CD4-positive, CD25-positive, alpha-beta regulatory T cell (primary cell): ENCODE measurements at places on chromosomes 7 and 10.

DNA sequence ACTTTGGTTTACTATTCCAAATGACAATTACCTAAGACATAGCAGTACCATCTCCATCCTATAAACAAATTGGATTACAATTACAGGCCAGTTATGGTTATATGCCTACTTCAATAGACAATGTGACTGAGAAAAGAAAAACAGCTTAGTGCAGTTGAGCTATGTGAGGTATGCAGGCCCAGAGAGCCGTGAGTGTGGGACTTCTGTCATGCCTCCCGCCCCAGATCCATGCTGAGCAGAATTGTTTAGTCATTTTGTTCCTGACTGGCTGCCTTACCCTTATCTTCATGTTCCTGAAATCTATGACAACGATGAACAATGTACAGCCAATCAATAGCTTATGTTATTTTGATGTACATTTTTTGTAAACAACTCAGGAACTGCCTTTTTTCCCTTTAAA is 21.7 kb downstream of the LARP4B start:
- DNase-seq: no peak

GRCh38 chr10:124000792-124001201 is 92.6 kb downstream of the CHST15 start:
- DNase-seq: no peak

DNA sequence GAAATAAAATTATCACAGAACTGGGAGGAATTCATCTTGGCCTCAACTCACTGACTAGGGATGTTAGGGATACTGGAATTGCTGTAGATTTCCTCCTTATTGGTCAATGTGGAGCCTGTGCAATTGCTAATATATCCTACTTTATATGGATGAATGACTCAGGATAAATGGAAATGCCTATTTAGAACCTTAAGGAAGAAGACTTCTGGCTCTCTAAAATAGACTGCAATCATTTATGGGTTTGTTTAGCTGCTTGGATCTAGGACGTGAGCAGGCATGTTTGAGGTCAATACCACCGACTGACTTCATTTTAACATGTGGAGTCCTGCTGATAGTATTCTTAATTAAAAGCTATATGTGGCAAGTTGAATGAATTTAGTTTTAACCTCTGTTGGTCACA is 1040.1 kb upstream of the LRRN3 start:
- DNase-seq: no peak

DNA sequence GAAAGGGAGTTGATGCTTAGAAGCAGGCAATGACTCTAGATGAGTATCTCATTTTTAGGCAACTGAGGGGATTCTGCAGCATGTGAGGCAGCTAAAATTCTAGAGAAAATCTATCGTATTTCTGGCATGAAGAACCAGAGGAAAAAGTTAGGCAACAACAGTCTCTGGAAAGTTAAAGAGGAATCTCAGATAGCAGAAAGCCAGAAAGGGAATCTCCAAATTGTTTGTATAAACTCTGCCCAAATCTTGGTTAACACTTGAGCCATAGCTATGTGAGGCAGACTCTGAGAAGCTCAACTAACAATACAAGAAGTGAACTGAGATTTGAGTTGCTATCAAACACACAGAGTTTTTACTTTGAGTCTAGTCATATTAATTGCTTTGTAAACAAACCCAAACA is 215.8 kb upstream of the FZD8 start:
- DNase-seq: no peak

- no peak for DNase-seq
Observed at GRCh38 chr7:102285540-102286236, 980 bp upstream of the SH2B2 start.

DNA sequence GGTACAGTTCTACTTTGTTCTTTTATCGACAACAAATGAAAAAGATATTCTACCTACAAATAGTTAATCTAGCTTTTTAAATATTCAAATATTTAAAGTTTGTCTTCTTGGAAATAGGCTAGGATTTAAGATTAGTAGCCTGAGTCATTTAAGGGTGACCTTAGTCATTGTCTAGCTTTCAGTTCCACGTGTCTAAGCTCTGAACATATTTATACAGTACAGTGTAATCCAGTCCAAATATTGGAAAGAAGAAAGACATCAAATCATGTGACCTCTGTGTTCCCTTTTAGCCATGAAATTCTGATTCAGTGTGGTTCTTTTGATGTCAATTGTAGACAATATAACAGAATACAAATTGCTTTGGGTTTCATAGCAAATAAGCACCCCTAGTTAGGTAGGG is 121.1 kb downstream of the MALRD1 start:
- DNase-seq: no peak

DNA sequence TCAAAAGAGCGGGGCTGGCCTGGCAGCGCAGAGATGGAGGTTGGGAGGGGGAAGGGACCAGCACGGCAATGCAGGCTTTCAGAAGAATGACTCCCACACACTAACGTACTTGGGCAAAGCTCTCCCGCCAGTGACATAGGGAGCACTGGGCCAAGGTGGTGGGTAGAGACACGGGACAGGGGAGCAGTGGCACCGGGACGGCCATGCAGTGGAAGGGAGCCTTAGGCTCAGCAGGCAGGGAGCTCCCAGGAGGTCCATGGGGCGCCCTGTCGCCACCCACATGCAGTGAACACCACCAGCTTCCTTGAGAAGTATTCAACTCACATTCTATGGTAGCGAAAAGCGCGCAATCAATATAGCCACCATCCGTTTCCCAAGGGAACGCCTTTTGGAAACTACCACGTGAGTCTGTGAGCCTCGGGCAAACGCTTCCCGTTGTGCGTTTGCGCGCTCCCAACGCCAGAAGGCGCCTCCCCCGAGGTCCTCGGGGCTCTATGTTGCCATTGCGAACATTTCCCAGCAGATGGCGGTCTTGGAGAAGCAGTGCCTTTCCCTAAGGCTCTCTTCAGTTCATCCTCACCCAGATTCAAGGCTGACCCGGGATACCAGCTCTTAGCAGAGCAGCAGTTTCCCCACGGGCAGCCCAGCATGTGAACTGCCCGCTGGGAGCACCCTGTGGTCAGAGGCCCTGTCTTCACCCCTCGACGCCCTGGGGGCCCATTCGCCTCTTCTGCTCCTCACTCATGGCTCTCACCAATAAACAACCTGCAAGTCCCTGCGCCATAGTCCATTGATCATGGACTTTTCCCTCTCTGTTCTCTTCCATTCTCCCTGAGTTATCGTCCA is 16.4 kb upstream of the OPALIN start:
- peak; percentile 38 for DNase-seq

GRCh38 chr10:102419269-102420180 is 940 bp upstream of the PSD start:
- DNase-seq: peak; percentile 46

DNA sequence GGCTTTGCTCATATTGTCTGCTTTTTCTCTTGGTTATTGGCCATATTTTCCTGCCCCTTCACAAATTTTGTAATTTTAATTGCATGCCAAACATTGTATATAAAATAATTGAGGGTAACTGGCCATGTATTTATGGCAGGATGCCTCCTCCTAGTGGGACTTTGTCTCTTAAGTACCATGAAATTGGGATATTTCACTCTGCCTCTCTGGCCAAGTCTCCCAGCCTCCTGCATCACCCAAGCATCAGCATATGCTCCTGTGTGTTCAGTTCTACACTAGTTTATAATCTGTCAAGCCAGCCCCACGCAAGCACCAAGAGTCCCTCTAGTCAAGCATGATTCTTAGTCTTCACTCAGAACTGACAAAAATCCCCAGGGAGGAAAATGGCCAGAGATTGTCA is 44.2 kb upstream of the FHIP2A start:
- DNase-seq: no peak

- no peak for DNase-seq
Observed at GRCh38 chr7:108660465-108660864, 90.8 kb downstream of the DNAJB9 start.

DNA sequence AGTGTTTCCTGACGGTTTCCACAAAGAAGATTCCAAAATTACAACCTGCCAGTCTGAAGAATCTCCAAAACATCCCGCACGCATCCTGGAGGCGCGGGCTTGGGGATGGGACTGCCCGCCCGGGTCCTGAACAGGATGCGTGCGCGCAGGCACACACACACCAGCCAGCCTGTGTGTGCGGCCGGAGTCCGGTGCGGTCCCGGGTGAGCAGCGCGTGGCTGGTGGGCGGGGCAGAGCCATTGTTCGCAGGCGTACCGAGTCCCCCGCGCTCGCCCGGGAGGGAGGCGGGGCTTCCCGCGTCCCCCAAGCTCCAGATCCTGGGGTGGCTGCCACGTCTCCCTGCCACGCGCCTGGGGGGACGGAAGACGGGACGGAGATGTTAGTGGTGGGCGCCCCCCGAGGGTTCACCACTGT is 675 bp upstream of the SCD start:
- peak; percentile 36 for DNase-seq

DNA sequence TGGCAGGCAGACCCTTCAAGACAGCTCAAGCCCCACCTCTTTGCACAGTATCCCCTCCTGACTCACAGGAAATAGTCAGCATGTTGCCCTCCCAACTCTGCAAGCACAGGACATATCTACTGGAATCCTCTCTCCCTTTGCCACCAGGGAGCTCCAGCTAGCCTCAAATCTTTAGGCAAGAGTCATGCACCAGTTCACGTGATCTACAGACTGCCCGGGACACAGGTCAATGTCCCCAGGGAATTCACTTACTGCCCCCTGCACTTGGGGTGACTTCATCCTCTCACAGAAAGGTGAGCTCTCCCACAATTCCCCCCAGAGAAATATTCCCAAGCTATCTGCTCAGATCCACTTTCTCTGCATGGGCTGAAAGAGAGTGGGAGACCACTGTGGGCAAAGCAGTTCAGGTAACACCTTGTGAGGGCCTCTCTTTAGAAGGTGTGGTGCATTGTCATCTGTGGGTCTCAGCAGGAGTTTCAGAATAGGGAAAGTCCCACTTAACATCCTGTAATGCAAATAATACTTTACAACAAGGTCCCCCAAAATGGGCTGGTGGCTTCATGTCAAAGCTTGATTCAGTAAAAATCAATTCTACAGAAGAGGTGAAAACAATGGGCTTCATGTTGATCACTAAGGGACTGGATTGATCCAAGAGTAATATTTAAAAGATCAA is 129.9 kb downstream of the NOC3L start:
- DNase-seq: no peak

DNA sequence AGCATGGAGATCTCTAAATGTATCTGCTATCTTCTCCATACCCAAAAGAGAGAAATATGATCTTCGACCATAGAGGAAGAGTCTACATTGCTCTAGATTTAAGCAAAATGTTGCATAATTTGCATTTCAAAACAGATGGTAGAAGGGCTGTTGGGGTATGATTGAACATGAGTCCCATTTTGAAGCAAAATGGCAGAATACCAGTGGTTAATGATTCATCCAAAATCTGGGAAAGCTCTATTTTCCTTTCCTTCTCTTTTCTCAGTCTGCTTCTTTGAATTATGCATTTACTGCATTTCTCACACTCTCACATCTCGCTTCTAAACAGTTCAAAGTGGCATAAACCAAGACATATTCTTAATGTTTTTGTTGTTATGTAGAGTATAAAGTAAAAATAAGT is 178.5 kb downstream of the MACC1 start:
- no peak for DNase-seq

- DNase-seq: no peak
Observed at GRCh38 chr7:112112822-112113255, 93.4 kb downstream of the DOCK4 start.

- no peak for DNase-seq
Observed at GRCh38 chr10:12103802-12104201, 25.7 kb upstream of the SEC61A2 start.

GRCh38 chr7:108285003-108285368 is 154.8 kb upstream of the LAMB4 start:
- DNase-seq: no peak

DNA sequence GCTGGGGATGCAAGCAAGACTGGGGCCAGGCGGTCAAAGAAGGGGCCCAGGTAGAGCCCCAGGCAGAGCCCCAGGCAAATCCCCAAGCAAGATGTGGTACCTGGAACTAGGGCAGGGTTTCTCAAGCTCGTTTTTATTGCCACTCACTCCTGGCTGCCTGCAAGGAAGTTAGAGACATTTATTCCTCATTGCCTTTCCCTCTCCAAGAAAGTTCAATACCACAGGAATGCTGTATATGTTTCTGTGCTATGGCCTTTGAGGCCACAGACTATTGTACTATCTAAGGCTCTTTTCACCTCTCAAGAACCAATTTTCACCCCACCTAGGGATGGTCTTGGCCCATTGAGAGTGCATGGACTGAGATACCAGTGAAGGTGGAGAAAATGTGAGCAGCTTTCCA is 71.3 kb downstream of the TACC2 start:
- no peak for DNase-seq

DNA sequence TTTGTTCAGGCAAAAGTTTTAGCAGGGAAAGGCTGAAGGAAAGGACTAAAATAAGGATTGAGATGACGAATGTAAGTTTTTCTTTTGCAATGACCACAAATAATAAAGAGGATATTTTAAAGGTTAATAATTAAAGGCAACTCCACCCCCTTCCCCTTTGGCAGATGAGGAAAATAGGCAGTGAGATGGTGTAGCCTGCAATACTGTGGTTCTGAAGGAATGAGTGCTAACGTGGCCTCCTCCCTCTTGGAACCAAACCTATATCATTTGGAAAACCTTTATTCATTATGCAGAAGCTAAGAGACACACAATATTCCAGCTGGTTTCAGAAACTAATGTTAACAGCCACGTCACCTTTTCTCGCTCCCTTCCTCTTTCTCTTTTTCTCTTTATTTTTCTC is 70.9 kb upstream of the COL1A2 start:
- no peak for DNase-seq

- DNase-seq: no peak
Observed at GRCh38 chr10:44520651-44521050, 135.8 kb upstream of the CXCL12 start.

- DNase-seq: no peak
Observed at GRCh38 chr10:49382226-49382625, 13.7 kb downstream of the DRGX start.

- DNase-seq: no peak
Observed at GRCh38 chr7:121023194-121023593, 34.7 kb downstream of the CPED1 start.

GRCh38 chr7:128954830-128955802 is 17.4 kb downstream of the IRF5 start:
- DNase-seq: no peak

DNA sequence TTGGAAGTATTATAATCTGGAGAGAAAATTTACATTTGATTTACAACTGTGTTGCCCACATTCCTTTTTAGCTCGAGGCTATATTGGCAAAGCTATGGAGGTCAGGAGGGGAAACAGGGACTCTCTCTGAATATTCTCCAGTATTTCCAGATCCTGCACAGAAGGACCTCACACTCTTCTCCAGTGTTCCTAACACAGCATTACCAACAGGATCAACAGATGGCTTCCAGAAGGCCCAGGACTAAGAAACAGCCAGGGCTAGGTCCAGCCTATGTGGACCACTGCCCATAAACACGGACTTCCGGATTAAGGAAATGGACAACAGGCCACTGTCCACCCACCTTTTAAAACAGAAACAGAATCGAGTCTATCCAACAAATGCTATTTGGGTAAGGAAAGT is 65.3 kb downstream of the CHCHD3 start:
- no peak for DNase-seq

DNA sequence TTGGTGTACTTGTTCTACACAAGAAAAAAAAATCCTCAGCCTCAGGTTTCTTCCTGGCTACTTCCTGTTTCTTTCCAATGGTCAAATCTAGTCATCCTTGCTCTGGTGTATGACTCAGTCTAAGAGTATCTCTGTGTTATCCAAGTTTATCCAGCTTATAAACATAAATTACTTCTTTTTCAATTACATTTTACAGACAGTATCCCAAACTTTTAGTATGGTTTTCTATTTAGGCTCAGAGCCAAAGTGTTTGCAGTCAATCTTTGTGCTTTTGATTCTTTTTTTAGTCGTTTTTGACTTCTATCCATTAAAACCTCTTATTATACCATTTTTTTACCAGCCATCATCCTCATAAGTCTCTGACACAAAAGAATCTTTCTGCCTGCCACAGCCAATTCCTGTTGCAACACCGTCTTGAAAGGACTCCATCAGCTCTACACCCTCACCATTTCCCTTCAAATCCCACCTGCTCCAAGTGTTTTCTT is 294.6 kb downstream of the PTEN start:
- DNase-seq: no peak
